Sigmoid colon (tissue), 7 donors: ENCODE measurements at places on chromosomes 3 and 15. TPM values are rescaled to one million over a fixed set of nuclear protein-coding genes. Genes with fewer than 3 reads are reported as not detected.

- no peak for DNase-seq
Observed at GRCh38 chr3:125443923-125444322, 68.8 kb upstream of the ZNF148 start.

LRRN1 gene
- total RNA-seq: 0.28 TPM

CX3CR1 gene
- 0.36 TPM for total RNA-seq

SFMBT1 gene
- total RNA-seq: 10.2 TPM

- no peak for DNase-seq
Observed at GRCh38 chr3:37489355-37489754, 315.0 kb upstream of the LRRFIP2 start.

DNA sequence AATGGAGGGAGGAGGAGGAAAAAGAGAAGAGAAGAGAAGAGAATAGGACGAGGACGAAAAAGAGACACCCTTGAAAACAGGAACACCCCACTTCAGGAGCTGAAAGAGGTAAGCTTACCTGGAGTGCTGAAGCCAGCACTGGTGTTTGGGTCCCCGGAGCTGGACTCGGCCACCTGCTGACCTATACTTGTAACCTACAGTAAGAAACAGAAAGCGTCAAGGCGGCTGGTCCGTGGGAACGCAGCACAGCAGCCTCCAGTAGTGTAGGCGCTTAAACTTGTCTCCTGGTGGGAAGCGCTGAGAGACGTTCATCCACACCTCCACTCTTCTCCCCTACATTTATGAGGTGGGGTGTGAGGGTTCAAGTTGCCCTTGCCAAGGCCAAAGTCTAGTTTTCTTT, 141.0 kb downstream of the NSMCE3 start:
- peak; percentile 51 for DNase-seq
